T-cell (primary cell): ENCODE measurements at places on chromosomes 1 and 21. TPM values are rescaled to one million over a fixed set of nuclear protein-coding genes. Genes with fewer than 3 reads are reported as not detected.

- no peak overlapping the region for H3K27ac ChIP-seq
- no peaks in the 10 kb centered on the region for H3K27me3 ChIP-seq
- H3K4me3 ChIP-seq: no peak overlapping the region
- H3K4me1 ChIP-seq: peaks cover 5% of the 10 kb centered on the region
- no peaks in the 10 kb centered on the region for H3K36me3 ChIP-seq
Measured at GRCh38 chr1:109046671-109047070, 4.8 kb upstream of the WDR47 start.

GRCh38 chr21:35401476-35401875 is 352.4 kb upstream of the RUNX1 start:
- H3K27me3 ChIP-seq: no peaks in the 10 kb centered on the region
- no peak for DNase-seq
- H3K27ac ChIP-seq: no peak overlapping the region
- H3K4me3 ChIP-seq: no peak overlapping the region

DNA sequence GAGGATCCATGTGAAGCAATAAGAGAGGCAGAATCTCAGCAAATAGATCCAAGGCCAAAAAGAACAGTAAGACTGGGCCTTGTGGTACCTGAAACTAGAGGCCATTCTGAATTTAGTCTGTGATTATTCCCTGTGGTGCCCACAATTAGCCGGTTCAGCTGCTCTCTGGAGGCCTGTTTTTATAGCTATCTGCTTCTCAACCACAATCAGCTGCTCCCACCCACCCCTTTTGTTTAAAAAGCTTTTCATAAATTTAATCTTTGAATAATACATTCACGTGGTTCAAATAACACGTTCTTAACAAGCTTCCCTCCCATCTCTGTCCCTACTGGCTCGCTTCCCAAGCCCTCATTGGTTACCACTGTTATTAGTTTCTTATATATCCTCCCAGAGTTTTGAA is 18.0 kb downstream of the UBE2T start:
- no peak overlapping the region for H3K27ac ChIP-seq
- no peaks in the 10 kb centered on the region for H3K4me1 ChIP-seq
- H3K36me3 ChIP-seq: no peaks in the 10 kb centered on the region
- no peak overlapping the region for H3K4me3 ChIP-seq
- H3K27me3 ChIP-seq: no peaks in the 10 kb centered on the region
- no peak for DNase-seq

- peak overlapping the region; percentile 64 for H3K27ac ChIP-seq
- no peaks in the 10 kb centered on the region for H3K36me3 ChIP-seq
- peaks cover 27% of the 10 kb centered on the region for H3K4me1 ChIP-seq
- no peak overlapping the region for H3K4me3 ChIP-seq
Measured at GRCh38 chr1:155981266-155982088, 3.1 kb upstream of the ARHGEF2 start.

The KCNN3 gene
- total RNA-seq: 0.03 TPM

DNA sequence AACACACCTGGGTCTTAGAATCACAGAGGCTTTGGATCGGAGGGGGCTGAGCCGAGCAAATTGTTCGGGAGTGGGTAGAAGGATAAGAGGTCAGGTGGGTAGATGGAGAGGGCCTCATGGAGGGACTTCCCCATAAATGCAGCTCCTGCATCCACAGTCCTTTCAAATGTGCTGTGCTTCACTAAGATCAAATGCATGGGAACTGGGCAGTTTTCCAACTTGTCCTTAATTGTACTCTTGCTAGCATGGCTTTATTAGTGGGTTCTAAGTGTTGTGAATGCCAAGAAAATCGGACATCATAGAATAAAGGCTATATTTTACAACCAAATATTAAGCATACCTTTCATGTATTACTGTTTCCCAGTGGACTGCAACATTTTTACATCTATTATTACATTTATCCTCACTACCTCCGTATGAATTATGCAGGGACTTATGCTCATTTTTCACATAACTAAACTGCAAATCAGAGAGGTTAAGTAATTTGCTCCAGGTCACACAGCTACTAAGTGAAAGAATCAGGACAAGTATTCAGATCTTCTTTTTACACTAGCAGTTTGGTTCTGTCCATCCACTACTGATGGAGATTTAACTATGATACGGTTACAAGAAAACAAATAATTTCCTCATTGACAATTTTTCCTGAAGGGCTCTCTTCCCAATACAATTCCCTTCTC is 174.5 kb upstream of the RUNX1 start:
- H3K4me3 ChIP-seq: no peak overlapping the region
- H3K27me3 ChIP-seq: no peaks in the 10 kb centered on the region
- DNase-seq: no peak
- H3K36me3 ChIP-seq: no peaks in the 10 kb centered on the region
- no peak overlapping the region for H3K27ac ChIP-seq

DNA sequence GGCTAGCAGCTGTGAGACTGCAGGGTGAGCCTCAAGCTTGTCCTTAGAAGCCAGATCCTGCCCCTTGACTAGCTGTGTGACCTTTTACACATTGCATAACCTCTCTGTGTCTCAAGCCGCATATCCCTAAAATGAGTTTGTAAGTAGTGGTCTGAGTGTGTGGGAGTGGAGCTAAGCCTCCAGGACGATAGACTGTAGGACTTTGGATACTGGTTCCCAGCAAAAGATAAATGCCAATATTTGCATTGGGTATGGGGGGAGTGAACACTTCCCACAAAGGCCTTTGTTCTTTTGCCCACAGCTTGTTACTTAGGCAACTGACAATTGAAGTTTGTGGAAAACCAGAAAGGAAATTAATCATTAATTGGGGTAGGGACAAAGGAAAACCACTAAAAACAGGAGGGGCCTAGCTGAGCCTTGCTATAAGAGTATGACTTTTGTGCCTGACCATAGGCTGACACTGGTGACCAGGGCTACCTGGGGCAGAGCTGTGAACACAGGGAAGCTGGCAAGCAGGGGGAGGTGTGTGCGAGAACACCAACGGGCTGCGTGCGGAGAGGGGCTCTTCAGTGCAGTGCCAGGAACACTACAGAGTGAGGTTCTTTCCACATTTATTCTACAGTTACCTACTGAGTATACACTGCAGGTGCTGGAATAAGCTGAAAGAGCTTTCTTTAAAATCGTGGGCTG is 102.4 kb upstream of the ETV3 start:
- H3K36me3 ChIP-seq: no peaks in the 10 kb centered on the region
- H3K4me1 ChIP-seq: no peaks in the 10 kb centered on the region
- no peak overlapping the region for H3K4me3 ChIP-seq
- H3K27me3 ChIP-seq: no peaks in the 10 kb centered on the region
- H3K27ac ChIP-seq: no peak overlapping the region
- DNase-seq: no peak

The KIF21B gene
- 106 TPM for total RNA-seq

GRCh38 chr1:69491416-69491815 is 76.3 kb upstream of the LRRC7 start:
- H3K27ac ChIP-seq: no peak overlapping the region
- no peaks in the 10 kb centered on the region for H3K27me3 ChIP-seq
- DNase-seq: no peak
- H3K36me3 ChIP-seq: no peaks in the 10 kb centered on the region
- H3K4me1 ChIP-seq: no peaks in the 10 kb centered on the region
- H3K4me3 ChIP-seq: no peak overlapping the region

DNA sequence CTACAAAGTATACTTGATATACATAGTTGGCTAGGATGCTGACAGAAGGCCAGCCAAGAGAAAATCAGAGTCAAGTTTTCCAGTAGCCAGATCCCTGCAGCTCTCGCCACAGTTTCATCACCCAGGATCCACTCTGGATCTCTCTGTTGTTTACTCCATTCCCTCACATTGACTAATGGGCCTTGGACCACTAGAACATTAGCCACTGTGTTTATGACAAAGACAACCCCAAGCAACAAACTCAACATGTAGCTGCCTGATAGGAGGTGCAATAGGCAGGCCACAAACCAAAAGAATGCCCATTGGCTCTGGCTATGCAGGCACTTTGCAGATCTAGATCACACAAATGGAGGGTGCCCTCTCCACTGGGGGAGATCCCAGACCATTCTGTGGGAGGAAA is 44.2 kb downstream of the ARHGEF11 start:
- H3K27ac ChIP-seq: no peak overlapping the region
- H3K4me3 ChIP-seq: no peak overlapping the region
- no peaks in the 10 kb centered on the region for H3K4me1 ChIP-seq
- DNase-seq: no peak

DNA sequence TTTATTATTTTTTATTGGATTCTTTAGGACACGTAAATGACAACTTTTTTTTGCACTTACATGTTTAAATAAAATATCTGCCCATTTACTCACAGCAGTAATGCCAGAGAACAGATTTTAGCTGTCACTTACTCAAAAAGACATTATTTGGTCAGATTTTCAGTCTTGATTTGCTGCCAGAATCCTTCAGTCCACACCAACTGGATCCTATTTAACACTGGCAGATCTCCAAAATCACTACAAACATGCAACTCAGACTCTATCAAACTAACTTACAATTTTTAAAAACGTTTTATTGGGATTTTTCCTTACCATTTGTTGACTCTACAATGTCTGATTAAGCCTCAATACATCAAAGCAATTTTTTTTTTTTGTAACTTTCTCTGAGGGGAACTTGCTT is 11.1 kb downstream of the ATP6V1G3 start:
- no peaks in the 10 kb centered on the region for H3K27me3 ChIP-seq
- DNase-seq: no peak
- no peak overlapping the region for H3K4me3 ChIP-seq
- no peak overlapping the region for H3K27ac ChIP-seq
- no peaks in the 10 kb centered on the region for H3K36me3 ChIP-seq
- peaks cover 33% of the 10 kb centered on the region for H3K4me1 ChIP-seq

The C1orf56 gene
- total RNA-seq: 3.2 TPM

- H3K27ac ChIP-seq: no peak overlapping the region
- H3K27me3 ChIP-seq: no peaks in the 10 kb centered on the region
- no peaks in the 10 kb centered on the region for H3K36me3 ChIP-seq
- no peak for DNase-seq
- peaks cover 4% of the 10 kb centered on the region for H3K4me1 ChIP-seq
- no peak overlapping the region for H3K4me3 ChIP-seq
Measured at GRCh38 chr21:42379426-42380215, 13.3 kb upstream of the TFF1 start.

- H3K27ac ChIP-seq: no peak overlapping the region
- no peak for DNase-seq
- no peaks in the 10 kb centered on the region for H3K36me3 ChIP-seq
- peaks cover 5% of the 10 kb centered on the region for H3K4me1 ChIP-seq
- H3K27me3 ChIP-seq: peaks cover 64% of the 10 kb centered on the region
- no peak overlapping the region for H3K4me3 ChIP-seq
Measured at GRCh38 chr1:46522184-46522968, 29.1 kb downstream of the KNCN start.
